ENCODE measurements at places on chromosomes 2 and 18. TPM values are rescaled to one million over a fixed set of nuclear protein-coding genes. Genes with fewer than 3 reads are reported as not detected.

- no peak for DNase-seq
These were observed 243.0 kb downstream of the RPRM start for GRCh38 chr2:153235516-153235915.

DNA sequence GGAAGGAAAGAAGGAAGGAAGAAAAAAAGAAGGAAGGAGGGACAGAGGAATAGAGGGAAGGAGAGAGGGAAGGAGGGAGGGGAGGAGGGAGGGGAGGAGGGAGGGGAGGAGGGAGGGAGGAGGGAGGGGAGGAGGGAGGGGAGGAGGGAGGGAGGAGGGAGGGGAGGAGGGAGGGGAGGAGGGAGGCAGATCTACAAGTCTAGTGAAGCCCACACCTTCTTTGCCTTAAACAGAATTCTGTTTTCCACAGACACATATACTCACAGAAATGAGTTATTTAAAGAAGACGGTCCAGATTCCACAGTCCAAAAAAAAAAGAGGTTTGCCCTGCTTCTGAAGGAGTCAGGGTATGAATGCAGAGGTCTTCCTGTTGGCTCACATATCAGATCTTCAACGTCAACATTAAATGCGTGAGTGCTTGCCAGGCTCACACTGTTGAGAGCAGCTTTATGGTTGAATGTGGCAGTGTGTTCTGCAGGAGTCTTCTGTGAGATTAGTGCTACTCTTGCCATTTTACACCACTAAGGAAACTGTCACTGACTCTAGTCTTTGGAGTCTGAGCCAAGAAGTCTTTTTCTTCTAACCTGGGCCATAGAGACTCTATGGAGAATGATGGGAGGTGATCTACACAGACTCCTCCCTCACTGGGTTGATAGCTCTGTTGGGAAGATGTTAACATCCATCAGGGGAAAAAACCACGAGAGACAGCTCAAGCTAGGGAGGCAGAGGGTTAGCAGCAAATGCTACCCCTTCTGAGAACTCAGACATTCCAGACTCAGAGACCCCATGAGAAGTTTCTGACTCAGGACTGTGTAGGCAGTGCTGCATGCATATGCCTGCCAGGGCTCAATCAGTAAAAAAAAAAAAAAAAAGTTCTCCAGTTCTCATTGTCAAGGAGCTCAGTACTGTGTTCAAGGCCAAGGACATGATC, 23.3 kb downstream of the PAX8 start:
- no peak for DNase-seq

DNA sequence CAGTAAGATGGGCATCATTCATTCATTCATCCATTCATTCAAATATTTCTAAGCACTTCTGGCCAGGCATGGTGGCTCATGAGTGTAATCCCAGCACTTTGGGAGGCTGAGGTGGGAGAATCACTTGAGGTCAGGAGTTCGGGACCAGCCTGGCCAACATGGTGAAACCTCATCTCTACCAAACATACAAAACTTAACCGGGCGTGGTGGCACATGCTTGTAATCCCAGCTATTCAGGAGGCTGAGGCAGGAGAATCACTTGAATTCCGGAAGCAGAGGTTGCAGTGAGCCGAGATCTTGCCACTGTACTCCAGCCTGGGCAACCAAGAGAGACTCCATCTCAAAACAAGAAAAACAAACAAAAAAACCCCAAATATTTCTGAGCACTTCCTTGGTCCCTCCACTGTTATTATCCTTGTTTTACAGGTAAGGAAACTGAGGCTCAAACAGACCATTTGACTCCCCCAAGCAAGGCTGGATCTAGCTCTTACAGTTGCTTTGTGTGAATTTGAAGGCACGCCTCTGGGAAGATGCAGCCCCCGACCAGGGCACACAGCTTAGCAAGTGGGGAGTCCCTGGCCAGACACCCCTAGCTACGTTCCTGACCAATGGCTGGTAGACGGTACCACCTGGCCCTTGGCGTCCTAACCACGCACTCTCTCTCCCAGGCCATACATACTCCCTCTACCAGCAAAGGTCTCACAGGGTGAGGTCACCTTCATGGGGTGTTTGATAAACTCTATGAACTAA, 50.6 kb upstream of the ODC1 start:
- DNase-seq: no peak

DNA sequence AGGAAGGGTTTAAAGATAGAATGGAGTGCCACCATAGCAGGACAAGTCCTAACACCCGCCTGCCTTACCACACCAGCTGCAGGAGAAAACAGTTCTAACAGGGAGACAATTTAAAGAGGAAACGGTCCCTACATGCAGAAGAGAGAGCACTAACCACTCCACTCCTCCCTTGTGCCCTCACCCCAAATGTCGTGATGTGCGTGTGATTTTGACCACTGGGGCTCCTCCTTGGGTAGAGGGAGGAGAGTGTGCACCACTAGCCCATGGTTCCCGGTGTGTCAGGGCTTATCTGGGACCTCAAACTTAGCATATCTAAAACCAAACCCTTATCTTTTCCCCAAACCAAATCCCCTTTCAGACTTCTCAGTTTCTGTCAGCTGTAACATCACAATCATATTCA, 105.5 kb upstream of the CCDC68 start:
- no peak for DNase-seq

- no peak for DNase-seq
These were observed 311.3 kb upstream of the NT5C1B start for GRCh38 chr2:18900691-18901141.

DNA sequence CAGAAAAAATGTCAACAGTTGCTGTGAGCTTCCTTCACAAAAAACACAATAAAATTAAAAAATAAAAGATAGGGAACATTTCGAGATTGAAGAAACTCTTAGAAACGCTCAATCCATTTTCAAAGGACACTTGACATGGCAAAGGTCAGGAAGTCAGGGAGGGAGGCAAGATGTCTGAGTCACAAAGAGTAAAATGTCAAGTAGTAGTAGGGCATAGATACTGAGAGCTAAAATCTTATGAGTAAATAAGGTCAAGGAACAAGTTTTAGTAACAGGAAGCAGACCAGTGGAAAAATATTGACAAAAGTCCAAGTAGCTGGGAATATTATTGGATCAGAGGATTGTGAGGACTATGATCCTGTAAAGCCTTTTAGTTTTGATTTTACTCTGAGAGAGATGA, 495.6 kb downstream of the TMX3 start:
- DNase-seq: no peak

GRCh38 chr2:68375582-68375981, 10.5 kb downstream of the PLEK start:
- DNase-seq: no peak

- no peak for DNase-seq
These were observed 151.7 kb upstream of the ITGA4 start for GRCh38 chr2:181305301-181306123.

GRCh38 chr2:73971722-73972121, 13.0 kb upstream of the TET3 start:
- DNase-seq: no peak

- DNase-seq: no peak
These were observed 23.7 kb downstream of the TMEM127 start for GRCh38 chr2:96241900-96242611.

DNA sequence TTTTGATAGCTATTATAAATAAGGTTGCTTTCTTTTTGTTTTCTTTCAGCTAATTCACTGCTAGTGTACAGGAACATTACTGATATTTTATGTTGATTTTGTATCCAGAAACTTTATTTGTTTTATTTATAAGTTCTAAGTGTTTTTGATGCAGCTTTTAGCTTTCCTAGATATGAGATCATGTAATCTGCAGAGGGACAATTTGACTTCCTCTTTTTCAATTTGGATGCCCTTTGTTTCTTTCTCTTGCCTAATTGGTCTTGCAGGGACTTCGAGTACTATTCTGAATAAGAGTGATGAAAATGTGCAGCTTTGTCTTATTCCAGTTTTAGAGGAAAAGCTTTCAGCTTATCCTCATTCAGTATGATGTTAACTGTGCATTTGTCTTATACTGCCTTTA, 643.4 kb upstream of the CDH2 start:
- DNase-seq: no peak

GRCh38 chr2:98121149-98121548, 34.2 kb downstream of the VWA3B start:
- DNase-seq: no peak

DNA sequence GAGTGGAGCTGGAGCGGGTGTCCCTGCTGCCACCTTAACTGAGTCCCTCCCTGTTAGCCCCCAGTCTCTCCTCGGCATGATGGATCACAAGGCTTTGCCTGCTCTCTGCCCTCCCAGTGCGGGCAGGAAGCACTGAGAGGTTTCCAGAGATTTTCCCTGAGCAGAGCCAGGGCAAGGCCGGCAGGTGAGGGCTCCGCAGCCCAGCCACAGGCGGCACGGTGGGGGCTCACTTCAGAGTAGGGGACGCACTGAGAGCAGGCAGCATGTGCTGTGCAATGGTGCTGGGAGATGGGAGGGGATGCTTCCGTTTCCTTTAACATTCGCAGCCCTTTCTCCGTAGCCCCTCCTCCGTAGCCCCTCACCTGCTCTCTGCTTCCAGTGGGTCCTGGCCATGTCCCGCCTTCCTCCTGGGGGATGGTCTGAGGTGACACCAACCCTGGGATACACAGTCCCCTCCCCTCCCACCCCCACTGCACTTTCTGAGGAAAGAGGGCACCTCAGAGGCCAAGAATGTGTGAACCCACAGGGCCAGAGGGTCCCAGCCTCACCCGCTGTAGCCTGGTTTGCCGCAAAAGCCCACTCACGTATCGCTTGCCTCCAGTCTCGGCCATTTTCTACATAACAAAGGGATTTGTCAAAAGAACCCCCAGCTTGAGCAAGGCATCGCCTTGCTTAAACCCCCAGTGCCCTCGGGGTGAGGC, 10.7 kb downstream of the KCNF1 start:
- no peak for DNase-seq

- DNase-seq: no peak
These were observed 105.1 kb downstream of the SLC8A1 start for GRCh38 chr2:40346535-40347354.

GRCh38 chr2:186422226-186422625, 63.8 kb upstream of the ZC3H15 start:
- DNase-seq: no peak

DNA sequence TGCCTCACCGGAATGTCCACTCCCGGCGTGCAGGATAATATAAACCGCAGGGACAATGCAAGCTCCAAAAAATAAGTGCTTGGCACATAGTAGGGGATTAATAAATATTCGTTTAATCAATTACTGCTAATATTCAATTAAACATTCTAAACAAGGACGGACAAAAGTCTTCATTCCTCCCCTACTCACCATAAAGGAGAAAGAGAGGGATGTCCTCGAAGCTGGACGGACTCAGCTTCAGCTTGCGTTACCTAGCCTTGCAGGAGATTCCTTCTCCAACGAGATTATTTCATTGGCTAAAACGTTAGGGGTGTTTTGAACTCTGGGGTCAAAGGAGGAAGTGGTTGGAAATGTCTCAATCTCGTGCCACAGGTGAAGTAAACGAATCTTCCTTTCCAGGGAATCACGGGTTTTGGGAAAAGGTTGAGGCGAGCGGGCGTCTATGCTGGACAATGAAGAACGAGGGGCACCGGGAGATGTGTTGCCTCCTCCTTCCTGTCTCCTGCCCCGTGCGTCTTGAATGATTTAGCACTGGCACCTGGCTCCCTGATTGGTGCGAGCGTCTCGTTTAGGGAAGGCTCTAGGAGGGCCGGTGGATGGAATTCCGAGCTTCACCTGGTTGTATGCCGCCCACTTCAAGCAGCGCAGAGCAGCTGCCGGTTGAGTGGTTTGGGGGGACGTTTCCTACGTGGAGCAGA, 2.0 kb upstream of the GAD1 start:
- no peak for DNase-seq

GRCh38 chr2:172087780-172088244, 2.5 kb downstream of the DLX1 start:
- DNase-seq: no peak

Gene CROCC2
- 0.06 TPM for total RNA-seq

Gene ABCB11
- 0.24 TPM for total RNA-seq

Gene ANKRD30B
- total RNA-seq: not detected

Gene MAP3K19
- not detected for total RNA-seq

Gene ZBTB14
- 18.8 TPM for total RNA-seq

Gene ZNF804A
- total RNA-seq: not detected

Gene ZC3H6
- 5.9 TPM for total RNA-seq
